Right lung (tissue), 10 donors: ENCODE measurements at places on chromosomes 5 and 9. TPM values are rescaled to one million over a fixed set of nuclear protein-coding genes. Genes with fewer than 3 reads are reported as not detected.

DNA sequence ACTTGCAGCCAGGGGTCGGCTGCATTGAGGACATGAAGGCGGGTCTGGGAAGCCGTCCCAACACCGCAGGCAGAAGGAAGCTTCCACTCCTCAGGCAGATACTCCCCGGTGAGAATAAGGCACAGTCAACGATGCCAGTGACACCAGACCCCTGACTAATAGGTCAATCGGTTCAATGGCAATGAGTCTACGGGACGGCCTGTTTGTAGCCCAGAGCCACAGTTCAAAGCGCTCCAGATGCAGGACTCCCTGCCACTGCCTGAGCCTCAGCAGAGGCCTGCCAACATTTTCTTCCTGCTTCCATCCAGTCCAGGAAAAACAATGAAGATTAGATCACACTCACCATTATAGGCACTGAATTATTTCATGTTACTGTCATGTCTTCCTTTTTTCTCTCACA is 84.5 kb upstream of the SIMC1 start:
- DNase-seq: no peak

DNA sequence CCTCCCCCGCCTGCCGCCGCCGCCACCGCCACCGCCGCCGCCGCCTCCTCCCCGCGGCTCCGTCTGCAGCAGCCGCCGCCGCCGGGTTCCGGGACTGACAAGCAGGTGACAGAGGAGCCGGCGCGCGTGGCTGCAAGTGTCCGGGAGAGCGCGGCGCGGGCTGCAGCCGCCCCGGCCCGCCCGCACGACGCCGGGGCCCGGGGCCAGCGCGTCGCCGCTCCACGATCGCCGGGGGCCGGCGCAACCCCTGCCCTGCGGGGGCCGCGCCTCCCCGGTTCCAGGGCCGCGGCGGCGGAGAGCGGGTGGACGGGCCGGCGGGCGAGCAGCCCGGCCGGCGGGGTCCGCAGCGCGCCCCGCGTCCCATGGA is 343 bp downstream of the LMX1B start:
- no peak for DNase-seq

GRCh38 chr9:136024696-136025316 is 63.6 kb upstream of the UBAC1 start:
- no peak for DNase-seq

- DNase-seq: no peak
Observed at GRCh38 chr5:144048259-144048856, 122.1 kb downstream of the YIPF5 start.

GRCh38 chr9:136533775-136534157 is 12.1 kb downstream of the NOTCH1 start:
- DNase-seq: no peak

GRCh38 chr5:95655575-95655974 is 9.0 kb downstream of the RFESD start:
- no peak for DNase-seq

DNA sequence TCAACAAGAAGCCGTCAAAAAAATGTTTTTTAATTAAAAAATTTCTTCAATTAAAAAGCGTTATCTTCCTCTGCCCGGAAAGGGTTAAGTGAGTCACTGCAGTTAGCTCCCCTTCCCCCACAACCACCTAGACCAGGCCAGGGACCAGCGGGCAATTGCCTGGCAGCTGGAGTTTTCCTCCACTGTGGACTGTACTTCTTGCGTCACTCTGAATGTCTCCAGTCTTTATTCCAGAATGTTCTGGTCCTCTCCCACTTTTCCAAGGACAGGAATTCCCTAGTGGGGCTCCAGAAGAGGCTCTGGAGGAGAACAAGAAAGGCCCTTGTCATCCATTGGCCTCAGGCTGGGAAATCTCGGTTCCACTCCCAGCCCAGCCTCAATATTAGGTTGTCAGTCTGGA is 114.0 kb downstream of the C9orf50 start:
- no peak for DNase-seq

- no peak for DNase-seq
Observed at GRCh38 chr9:133576031-133576874, 32.9 kb downstream of the FAM163B start.

DAB2IP gene
- polyA plus RNA-seq: 28.3 TPM
